ENCODE measurements at places on chromosomes 4 and X.

GRCh38 chrX:3370656-3371055, 24.2 kb upstream of the MXRA5 start:
- no peak for DNase-seq

DNA sequence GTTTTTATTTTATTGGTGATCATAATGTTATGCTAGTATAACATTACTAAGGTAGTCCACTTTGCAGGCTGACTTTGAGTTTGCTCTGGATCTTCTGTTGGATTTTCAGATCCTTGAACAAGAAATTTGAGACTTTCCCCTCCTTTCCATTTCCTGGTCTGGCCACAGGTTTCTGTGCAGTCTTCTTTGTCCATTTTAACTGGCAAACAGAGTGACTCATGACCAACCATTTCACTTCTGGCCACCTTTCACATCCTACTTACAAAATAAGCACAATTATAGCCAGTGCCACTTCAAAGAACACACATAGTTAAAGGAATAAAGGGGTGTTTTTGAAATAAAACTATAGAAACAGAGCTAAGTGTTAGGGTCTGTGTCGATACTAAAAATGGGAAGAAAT, 8.4 kb downstream of the ANK2 start:
- no peak for DNase-seq

DNA sequence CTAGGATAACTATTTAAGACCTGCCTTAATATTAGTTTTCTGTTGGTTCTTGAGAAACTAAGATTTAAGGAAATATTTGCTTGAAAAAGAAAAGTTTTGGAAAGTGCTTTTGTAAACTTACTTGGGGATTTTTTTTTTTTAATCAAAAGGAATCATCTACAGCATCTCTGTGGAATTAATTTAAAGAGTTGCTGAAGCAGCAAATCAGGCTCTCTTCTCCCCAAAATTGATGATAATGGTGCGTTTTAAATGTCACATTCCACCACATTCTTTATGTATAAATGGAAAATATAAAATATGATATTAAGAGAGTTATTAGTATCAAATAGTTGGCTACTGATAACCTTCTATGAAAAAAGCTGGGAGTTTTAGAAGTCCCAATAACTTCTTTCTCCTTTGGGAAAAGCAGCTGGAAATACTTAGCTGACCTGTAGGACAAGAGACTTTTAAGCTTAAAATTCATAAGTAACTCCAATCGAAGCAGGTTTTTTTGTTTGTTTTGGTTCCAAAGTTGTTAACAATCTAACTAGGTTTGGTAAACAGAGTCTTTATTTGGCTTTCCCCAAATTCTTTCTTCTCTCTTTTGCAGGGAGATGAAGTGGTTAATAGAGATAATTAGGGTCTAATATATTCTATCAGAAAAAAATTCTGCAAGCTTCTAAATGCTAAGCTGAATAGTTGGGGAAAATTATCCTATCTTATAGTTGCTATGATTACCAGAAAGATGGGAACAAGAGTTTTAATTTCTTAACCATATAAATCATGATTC, 4.4 kb downstream of the KLF3 start:
- DNase-seq: no peak

GRCh38 chr4:1470816-1471442, 64.7 kb upstream of the NKX1-1 start:
- DNase-seq: no peak

DNA sequence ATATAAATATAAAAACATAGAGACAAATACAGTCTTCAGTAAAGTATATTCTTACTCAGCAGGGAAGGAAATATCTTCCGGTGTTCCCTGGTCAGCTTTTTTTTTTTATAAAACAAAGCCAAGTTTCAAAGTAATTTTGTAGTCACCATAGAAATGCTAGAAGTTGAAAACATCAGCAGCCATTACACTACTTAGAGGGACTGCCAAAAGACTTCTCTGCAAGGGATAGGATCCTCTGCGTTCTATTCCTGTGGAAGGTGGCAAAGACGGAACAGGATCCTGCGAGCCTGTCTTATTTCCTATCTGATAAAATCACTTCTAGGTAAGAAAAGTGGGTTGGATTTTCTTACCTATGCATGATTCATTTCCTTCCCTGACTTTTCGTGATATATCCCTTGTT, 19.4 kb downstream of the CLDN22 start:
- DNase-seq: no peak

- DNase-seq: no peak
These were observed 1.5 kb downstream of the CASP6 start for GRCh38 chr4:109701566-109702410.

Measured in LNCaP clone FGC (cell line).